ENCODE measurements at places on chromosomes 5 and 9.

GRCh38 chr9:123550012-123550411, 194.0 kb downstream of the CRB2 start:
- DNase-seq, result no peak

DNA sequence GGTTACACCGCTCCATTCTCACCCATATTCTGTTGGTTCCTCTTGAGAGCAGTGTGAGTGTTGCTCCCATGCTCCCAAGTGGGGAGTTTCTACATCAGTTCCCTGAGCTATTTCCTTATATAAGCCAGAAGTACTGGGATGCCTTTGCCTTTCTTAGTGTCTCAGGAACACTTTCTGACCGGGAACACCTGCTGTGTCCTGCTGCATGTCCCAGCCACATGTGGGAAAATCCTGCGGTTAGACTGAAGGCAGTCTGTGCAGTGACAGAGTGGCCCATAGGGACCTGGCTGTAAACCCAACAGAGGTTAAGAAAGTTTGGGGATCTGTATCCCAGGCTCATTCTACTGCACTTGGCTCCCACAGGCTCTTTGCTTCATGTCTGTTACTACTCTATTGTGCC, 126.0 kb downstream of the EGFLAM start:
- no peak for DNase-seq

GRCh38 chr5:95304711-95305110, 19.8 kb upstream of the MCTP1 start:
- DNase-seq, result no peak

GRCh38 chr9:135173066-135173465, 85.6 kb downstream of the OLFM1 start:
- no peak for DNase-seq

DNA sequence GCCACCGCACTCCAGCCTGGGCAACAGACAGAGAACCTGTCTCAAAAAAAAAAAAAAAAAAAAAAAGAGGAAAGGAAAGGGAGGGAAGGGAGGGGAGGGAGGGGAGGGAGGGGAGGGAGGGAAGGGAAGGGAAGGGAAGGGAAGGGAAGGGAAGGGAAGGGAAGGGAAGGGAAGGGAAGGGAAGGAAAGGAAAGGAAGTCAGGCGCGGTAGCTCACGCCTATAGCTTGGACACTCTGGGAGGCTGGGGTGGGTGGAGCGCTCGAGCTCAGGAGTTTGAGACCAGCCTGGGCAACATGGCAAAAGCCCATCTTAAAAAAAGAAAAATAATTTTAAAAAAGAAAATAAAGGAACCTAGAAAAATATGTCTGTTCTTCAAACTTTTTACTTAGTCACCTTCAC, 56.0 kb upstream of the CER1 start:
- DNase-seq, result no peak

- DNase-seq, result no peak
These were observed 4.7 kb upstream of the OR1Q1 start for GRCh38 chr9:122609804-122610203.

DNA sequence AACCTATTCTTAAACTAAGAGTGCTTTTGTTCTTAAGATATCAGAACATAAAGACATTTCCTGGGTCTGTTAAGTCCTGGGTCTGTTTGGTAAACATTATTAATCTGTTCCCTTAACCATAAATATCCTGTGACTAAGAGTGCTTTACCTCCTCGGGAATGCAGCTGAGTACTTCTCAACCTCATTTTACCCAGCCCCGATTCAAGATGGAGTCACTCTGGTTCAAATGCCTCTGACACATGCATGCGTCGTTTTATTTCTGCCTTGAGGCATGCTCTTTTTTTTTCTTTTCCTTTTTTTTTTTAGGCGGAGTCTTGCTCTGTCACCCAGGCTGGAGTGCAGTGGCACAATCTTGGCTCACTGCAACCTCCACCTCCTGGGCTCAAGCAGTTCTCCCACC, 39.8 kb upstream of the FBXL17 start:
- DNase-seq, result no peak

- no peak for DNase-seq
These were observed 18.6 kb downstream of the DNAJA1 start for GRCh38 chr9:33043671-33044070.

- no peak for DNase-seq
These were observed 177.2 kb upstream of the TUT7 start for GRCh38 chr9:86531273-86531970.

DNA sequence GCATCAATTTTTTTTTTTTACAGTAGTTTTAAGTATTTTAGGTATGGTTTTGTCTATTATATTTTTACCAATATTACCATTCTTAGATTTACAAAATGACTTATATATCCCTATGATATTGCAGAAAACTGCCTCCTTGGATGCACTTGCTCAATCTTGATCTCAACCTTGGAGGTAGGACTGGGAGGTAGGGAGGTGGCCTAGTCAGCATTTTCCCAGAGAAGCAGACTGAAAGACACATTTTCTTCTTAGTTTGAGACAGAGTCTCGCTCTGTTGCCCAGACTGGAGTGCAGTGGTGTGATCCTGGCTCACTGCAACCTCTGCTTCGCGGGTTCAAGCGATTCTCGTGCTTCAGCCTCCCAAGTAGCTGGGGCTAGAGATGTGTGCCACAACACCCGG, 175.3 kb upstream of the SH3GL2 start:
- DNase-seq, result no peak

DNA sequence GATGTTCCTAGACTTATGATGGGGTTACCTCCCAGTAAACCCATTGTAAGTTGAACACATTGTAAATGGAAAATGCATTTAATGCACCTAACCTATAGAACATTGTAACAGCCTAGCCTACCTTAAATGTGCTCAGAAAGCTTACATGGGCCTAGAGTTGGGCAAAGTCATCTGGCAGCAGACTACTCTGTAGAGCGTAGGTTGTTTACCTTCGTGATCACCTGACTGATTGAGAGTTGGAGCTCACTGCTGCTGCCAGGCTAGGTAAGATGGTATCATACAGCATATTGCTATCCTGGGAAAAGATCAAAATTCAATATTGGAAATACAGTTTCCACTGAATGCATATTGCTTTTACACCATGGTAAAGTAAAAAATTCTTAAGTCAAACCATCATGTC, 95.4 kb downstream of the HTR4 start:
- DNase-seq, result no peak

DNA sequence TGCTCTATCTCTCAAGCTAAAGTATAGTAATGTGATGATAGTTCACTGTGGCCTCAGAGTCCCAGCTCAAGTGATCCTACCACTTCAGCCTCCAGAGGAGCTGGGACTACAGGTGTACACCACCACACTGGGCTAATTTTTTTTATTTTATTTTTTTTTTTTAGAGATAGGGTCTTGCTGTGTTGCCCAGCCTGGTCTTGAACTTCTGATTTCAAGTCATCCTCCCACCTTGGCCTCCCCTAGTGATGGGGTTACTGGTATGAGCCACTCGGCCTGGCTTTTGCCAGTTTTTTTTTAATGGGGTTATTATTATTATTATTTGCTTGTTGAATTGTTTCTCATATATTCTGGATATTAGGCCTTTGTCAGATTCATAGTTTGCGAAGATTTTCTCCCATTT, 13.2 kb downstream of the FAF2 start:
- no peak for DNase-seq

DNA sequence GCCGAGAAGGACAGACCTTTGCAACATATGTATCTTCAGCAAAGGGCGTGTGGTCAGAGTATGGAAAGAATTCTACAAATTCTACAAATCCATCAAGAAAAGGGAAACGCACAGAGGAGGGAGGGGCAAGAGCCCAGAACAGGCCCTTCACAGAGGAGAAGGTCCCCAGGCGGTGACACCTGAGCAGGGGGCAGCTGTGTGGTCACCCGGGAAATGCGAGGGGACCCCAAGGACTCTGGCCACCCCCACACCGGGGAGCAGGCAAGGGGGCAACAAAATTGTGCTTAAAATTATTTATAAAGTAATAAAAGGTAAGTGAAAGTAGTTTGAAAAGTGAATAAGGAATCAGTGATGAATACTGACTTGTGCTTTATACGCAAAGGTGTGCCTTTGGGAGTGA, 17.6 kb downstream of the NACC2 start:
- DNase-seq, result no peak

DNA sequence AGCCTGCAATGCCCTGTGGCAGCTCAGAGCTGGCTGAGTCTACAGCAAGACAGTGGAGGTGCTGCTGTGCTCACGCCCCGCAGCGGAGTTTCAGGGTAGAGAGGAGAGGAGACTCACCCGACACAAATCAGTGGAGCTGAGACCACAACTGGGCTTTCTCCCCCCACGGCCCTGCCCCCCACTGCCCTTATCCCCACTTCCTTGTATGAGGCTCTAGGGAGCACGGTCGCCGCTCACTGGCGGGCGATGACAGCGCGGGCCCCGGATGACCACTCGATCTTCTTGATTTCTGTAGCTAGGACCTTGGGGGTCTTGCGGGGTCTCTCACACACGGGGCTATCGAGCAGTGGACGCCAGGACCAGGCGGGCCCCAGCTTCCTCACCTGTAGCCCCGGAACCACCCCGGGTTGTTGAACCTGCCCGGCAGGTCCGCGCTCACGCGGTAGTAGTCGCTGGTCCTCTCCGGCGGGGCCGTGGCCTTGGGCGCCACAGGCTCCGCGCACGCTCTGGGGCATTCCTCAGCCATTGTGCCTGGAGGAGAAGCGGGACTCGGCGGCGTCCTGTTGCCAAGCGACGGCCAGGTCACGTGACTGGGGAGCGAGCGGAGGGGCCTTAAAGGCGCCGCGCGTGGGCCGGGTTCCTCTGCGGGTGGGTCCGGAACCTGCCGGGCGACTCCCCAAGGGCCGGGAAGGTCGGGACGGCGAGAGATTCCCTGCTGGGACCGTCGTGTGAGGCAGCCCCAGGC, 984 bp upstream of the MRPS2 start:
- DNase-seq, result peak; percentile 85

DNA sequence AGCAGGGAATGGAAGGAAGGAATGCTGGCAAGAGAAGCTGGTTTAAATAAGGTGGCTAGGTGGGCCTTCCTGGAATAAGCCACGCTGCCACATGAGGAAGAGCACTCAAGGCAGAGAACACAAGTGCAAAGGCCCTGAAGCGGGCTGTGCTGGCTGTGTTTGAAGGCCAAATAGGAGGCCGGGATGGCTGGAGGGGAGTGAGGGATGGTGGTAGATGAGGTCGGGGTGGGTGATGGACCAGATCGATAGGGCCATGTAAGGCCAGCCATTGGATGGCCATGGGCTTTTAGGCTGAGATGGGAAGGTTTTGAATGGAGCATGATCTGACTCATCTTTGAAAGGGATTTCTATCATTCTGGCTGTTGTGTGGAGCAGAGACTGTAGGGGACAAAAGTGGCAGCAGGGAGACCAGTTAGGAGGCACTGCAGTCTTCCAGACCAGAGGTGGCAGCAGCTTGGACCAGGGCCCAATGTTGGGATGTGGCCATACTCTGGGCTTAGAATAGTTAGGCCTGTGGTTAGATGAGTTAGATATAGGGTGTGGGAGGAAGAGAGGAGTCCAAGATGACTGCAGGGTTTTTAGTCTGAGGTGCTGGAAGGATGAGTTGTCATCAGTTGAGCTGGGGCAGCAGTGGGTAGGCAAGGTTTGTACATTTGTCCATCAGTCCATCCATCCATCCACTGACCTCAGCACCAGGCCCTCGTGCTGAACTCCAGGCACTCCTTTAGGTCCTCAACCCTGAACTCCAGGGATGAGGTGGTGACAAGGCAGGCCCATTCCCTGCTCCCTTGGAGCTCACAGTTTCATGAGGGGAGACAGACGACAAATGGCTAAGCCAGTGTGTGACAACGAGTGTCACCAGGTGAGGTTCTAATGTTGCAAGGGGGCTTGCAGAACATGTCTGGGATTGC, 30.3 kb downstream of the NDST1 start:
- DNase-seq, result no peak

- no peak for DNase-seq
These were observed 38.4 kb downstream of the PPP1R2B start for GRCh38 chr5:156888520-156888919.

All from stimulated activated CD4-positive, alpha-beta T cell treated with anti-CD3 and anti-CD28 coated beads, Interleukin-15, amount 100 ng/mL, for 48 hours (primary cell).